ENCODE measurements at places on chromosomes 11 and 22.

DNA sequence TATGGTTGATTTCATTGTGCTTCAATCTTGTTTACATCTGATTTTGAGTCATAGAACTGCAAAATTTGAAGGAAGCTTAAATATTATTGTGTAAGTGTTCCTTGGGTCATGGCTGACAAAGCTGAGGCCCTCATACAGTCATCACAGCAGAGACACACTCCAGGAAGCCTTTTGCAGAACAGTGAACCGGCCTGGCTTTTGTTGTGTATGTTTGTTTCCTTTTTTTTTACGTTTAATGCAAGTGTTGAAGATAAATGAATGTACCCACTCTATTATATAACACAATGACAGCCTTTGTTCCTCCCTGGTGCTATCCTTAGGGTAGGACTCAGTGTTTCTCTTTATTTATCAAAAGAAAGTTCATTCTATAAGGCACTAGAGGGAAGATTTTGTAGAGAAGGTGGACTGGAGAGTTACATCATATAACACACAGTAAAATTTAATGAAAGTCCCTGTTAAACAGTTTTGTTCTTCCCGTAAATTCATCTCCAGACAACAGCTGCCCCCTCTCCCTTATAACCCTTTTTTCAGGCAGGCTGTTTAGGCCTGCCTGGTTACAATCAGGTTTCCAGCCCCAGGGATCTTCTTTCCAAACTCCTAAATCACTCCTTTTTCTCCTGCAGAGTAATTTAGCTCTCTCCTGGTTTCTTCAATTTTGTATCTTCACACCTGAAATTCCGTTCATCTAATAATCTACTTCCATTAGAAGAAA lies 34.3 kb upstream of the CSTF3 start:
- DNase-seq = no peak

DNA sequence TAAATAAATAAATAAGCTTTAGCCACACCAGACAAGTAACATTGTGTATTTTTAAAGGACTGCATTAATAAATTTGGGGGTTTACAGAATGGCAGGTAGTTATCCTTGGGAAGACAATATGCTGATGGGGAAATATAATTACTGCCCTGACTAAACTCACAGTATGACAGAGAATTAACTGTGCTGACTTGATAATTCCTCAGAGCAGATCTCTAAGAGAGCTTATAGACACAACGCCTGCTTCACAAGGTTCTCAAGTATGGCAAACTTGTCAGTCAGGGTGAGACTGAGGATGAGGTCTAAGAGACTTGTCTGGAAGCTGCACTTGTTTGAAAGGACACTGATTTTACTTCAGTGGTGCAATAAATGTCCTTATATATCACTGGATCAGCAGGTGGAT lies 3.3 kb downstream of the OR51B4 start:
- DNase-seq = no peak

GRCh38 chr11:92131289-92131865 lies 93.2 kb upstream of the FAT3 start:
- no peak for DNase-seq

GRCh38 chr11:17718510-17718962 lies 835 bp upstream of the MYOD1 start:
- DNase-seq = no peak

GRCh38 chr11:1691026-1691877 lies 5.7 kb upstream of the KRTAP5-6 start:
- DNase-seq = no peak

- no peak for DNase-seq
Observed at GRCh38 chr11:73902303-73902702, 25.5 kb downstream of the PAAF1 start.

- DNase-seq = no peak
Observed at GRCh38 chr22:36289406-36289870, 36.5 kb downstream of the APOL1 start.
